A549 treated with ZK216348 at 1 μM for 4 hours (cell line): ENCODE measurements at places on chromosomes 3 and 15. TPM values are rescaled to one million over a fixed set of nuclear protein-coding genes. Genes with fewer than 3 reads are reported as not detected.

The CLDN1 gene
- 16.6 to 28.6 TPM (median 21.6 TPM) in 5 replicates for total RNA-seq

The C3orf22 gene
- not detected in 5 replicates for total RNA-seq

The PDHB gene
- total RNA-seq = 51.7 to 63.9 TPM (median 58.5 TPM) in 5 replicates

The ACAN gene
- total RNA-seq = 0.35 to 0.78 TPM (median 0.62 TPM) in 5 replicates

The GHSR gene
- total RNA-seq = not detected in 5 replicates

The CRTAP gene
- total RNA-seq = 295 to 315 TPM (median 298 TPM) in 5 replicates

The ANKUB1 gene
- total RNA-seq = not detected in 5 replicates

The UNC13C gene
- not detected in 5 replicates for total RNA-seq

The LRRC49 gene
- total RNA-seq = 4.2 to 8.3 TPM (median 4.7 TPM) in 5 replicates

The MASP1 gene
- total RNA-seq = not detected in 5 replicates

The GLDN gene
- not detected in 5 replicates for total RNA-seq

The HCN4 gene
- 0.15 to 0.40 TPM (median 0.32 TPM) in 5 replicates for total RNA-seq

The XIRP1 gene
- 0.02 to 0.18 TPM (median 0.06 TPM) in 5 replicates for total RNA-seq

The FES gene
- 0.64 to 1.1 TPM (median 0.79 TPM) in 5 replicates for total RNA-seq
